ENCODE measurements at places on chromosomes 1 and 21.

DNA sequence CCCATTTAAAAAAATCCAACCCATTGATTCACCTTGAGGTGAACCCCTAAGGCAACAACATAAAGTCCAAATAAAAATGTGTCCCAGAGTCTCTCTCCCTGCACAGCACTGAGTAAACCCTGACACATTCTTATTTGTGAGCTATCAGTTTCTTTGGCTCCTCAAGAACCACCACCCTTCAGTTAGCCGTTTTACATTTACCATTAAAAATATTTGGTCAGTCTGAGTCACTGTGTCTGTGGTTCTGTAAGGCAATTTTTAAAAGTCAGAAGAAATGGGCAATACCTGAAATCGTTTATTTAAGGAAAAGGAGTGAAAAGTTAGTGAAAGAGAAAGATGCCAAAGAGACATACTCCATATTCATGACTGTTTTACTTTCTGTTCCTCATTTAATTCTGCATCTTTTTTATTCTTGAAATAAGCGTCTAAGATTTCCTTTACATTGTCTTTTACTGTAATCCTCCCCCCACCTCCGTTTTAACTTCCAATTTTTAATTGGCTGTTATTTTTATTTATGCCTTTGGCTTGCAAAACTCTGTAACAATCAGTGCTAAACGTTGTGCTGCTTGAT is 91.7 kb upstream of the IVNS1ABP start:
- no peak for DNase-seq

- DNase-seq, result peak; percentile 20
These were observed 114.3 kb upstream of the ZNF678 start for GRCh38 chr1:227449051-227449450.

DNA sequence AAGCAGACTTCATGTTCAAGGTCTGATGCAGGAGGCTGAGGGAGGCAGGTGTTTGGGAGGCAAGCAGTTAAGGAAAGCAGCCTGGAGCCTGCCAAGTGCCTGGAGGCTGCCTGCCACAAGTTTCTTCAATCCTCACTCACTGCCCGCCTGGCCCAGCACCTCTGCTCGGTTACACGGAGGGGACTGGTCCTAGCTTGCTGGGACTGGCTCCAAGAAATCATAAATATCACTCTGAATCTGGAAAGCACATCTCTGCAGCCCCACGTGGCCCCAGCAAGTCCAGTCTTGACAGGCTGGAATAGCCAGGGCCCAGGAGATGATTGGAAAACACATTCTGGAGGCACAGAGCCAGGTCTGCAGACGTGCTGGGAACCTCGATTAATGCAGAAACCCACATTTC is 83.9 kb downstream of the BCAR3 start:
- DNase-seq, result no peak

DNA sequence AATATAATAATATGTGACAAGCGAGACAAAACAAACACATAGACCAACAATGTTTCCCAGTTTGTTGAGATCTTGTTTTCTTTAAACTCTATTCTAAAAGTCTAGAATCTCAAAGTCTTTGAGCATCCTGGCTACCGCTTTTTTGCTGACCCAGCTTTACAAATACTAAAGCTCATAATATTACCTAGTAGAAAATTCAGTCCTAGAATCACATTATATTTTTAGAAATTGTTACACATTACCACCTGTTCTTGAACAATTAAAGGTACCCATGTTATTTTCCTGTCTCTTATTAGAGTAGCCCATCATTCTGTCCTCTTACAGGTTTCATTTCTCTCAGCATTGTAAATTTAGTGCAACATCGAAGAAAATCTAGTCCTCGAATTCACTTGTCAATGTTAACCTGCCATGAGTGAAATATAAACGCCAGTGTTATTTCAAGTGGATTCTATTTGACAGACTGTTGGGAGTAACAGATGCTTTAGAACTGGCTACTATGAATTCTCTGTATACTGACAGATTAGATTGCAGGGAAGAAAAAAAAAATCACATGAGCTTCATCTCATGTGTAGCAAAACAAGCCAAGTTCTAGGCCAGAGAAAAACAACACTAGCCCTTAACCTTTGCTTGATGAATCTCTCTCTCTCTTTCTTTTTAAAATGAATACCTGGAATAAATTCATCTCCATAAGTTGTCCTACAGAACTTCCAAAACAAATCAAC is 851.2 kb upstream of the ADAMTS5 start:
- no peak for DNase-seq

GRCh38 chr1:9389968-9390367 is 97.3 kb downstream of the SPSB1 start:
- DNase-seq, result peak; percentile 59

DNA sequence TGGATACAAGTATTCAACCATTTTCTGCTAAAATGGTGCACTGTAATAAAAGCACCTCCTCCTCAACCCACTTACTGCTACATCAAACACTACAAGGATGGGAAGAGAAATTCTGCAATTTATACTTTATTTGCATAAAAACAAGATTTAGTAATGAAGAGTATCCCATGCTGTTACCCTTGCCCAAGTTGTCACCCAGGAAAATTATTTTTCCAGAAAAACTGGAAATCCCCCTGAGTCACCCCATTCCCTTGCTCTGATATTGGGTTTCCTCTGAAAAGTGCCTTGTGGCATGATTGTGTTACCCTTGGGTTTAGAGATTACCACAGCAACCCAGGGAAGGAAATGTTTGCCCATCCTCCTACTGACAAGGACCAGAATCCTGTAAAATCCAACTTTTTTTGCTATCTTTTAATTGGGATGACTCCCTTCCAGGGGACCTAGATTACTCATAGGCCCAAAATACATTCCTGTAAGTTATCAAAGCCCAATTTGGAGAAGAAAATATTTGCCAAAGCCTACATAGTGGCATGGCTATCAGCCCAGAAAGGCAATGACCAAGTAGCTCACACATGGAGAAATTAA is 16.5 kb upstream of the ZC3H11B start:
- no peak for DNase-seq

- DNase-seq, result no peak
These were observed 165.8 kb downstream of the PAPPA2 start for GRCh38 chr1:176628775-176629174.

DNA sequence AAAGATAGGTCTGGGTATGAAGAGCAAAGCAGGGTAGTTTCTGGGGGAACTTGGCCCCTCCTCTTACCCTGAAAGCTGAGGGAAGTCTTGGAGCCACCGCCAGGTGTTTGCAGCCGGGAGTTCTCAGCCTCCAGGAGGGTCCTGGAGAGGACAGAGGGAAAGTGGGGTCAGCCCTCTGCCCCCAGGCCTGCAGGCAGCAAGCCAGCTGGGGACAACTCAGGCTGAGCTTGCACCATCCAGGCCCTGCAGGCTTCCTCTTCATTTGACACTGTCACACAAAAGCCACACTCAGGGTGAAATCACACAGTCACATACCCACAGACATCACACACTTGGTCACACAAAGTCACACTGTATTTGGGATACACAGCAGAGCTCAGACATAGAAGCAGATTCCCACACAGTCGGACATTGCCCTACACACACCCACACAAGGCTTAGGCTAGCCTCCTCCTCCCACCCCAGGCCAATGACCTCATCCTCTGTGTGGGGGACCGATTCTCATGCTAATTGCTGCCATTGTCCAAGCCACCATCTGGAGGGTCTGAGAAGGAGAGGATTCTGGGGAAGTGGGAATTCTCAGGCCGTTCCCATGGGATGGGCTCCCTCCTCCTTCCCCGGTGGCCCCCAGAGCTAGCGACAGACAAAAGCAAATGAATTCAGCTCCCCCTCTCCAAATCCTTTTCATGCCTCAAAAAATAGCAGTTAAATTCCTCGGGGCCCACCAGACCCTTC is 3.7 kb downstream of the NES start:
- DNase-seq, result no peak

- no peak for DNase-seq
These were observed 138.6 kb upstream of the JUN start for GRCh38 chr1:58922302-58923089.

- no peak for DNase-seq
These were observed 15.8 kb downstream of the SYNJ1 start for GRCh38 chr21:32712043-32712442.

GRCh38 chr1:68093737-68094136 is 43.3 kb upstream of the DIRAS3 start:
- no peak for DNase-seq

DNA sequence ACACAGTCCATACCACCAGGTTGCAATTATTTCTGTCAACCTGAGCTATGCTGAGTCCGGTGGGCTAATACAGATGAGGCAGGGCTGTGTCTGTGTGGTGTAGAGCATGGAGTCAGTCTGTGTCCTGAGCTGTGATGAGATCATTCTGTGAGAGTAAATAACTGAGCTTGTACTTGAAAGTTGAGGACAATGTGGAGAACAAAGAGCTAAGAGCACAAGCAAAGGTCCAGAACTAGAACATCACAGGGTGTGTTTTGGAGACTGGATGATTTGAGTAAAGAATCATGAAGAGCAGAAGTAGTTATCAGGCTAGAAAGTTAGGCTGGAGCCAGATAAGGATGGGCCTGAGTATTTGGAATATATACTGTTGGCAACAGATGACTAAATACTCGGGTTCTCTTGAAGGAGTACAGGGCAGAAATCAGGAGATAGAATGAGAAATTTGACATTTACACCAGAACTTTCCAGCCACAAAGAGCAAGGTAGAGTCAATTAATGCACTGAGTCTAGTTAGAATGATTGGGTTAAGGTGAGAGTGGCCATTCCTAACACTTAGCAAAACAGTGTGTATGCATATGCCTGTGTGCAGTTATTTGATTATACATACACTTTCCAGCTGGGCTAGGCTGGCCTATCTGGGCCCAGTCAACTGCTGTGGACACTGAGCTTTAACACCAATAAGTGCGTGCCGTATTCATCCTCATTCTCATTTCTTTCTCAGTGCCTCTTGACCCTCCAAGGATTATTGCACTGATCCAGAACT is 48.8 kb downstream of the LEPR start:
- no peak for DNase-seq

DNA sequence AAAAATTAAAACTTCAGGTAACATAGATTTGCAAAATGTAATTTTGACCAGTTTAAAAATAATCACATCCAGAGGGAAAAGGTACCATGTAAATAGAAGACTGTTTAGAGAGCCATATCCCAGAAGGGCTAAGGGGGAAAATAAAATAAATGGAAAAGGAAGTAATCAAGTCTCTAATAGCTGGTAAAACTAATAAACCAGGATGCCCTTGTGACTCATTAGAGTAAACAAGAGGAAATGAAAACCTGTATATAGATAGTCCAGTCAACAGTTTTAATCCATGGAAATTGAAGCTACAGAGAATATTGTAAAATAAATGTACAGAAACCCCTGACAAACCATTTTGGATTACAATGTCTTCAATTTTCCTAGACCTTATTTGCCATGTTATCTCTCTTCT is 698.0 kb upstream of the RGS18 start:
- DNase-seq, result no peak

- peak; percentile 99 for DNase-seq
These were observed at the start of gene NUAK2 for GRCh38 chr1:205321162-205321958. TSS of gene NUAK2 (minus strand) at chr1:205321745. CDS start at chr1:205321628, 117 bp downstream.

DNA sequence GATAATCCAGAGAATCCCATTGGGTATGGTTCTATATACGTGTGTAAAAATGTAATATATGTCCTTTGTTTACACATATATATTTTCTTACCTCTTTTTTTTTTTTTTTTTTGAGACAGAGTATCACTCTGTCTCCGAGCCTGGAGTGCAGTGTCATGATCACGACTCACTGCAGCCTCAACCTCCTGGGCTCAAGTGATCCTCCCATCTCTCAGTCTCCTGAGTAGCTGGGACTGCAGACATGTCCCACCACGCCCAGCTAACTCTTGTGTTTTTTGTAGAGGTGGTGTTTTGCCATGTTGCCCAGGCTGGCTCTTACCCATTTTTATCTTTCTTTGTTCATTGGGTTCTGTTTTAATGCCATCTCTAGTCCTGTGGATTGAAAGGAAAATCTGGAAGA is 59.5 kb downstream of the ZBTB17 start:
- no peak for DNase-seq

GRCh38 chr1:53627031-53627430 is 111.9 kb downstream of the GLIS1 start:
- no peak for DNase-seq

DNA sequence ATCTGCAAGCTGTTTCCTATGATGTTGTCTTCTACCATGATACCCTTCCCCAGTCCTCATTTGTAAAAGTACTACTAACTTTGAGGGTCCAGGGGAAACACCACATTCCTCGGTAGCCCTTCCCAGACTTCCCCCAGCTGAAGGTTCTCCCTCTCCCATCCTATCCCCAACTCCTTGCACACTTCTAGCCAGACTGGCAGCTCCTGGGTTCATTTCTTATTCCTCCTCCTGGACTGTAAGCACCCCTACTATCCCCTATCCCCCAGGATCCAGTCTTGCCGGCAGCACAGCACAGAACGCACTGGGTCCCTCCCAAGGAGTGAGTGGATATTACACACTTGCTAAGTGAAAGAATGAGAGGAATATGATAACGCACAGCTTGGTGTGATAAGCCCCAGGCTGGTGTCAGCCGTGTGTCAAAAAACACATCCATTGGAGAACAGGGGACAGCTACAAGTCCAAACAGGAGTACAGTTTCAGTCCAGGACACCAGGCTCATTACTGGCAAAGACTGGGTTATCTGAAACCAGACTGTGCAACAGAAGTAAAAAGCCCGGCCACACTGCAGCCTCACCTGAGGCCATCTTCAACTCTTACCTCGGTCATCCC is 100.2 kb downstream of the SSBP3 start:
- no peak for DNase-seq

GRCh38 chr1:31961536-31961935 is 23.4 kb upstream of the PTP4A2 start:
- DNase-seq, result no peak

- DNase-seq, result no peak
These were observed 99.6 kb downstream of the EIF4G3 start for GRCh38 chr1:21077085-21077484.

DNA sequence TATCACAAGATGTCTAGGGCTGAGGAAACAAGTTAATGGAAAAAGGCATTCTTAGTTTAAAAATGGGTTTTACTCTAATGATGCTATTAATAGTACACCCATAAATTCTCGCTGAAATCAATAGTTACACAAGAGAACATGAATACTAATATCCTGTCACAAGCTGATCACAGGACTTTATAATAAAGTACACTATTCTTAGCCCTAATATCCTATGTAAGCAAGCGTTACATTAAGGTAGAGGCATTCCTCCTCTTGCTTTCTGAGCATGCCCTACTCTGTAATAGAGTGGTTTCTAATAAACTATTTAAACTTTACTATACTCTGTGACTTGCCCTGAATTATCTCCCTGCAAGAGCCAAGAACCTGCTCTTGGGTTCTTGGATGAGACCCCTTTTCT is 6.5 kb upstream of the PACC1 start:
- no peak for DNase-seq

GRCh38 chr1:232407120-232407519 is 222.8 kb downstream of the SIPA1L2 start:
- DNase-seq, result no peak

Measured in trophoblast cell (in vitro differentiated cells and primary cell).